Mesangial cell (primary cell): ENCODE measurements at places on chromosomes 7 and 10. TPM values are rescaled to one million over a fixed set of nuclear protein-coding genes. Genes with fewer than 3 reads are reported as not detected.

Gene ARHGEF35
- 1.5 and 3.8 TPM in 2 replicates for total RNA-seq

Gene MXI1
- 4.7 and 13.9 TPM in 2 replicates for total RNA-seq

Gene CYP2C19
- total RNA-seq: not detected in 2 replicates

Gene CALCR
- not detected in 2 replicates for total RNA-seq

Gene ANKRD30A
- total RNA-seq: not detected in 2 replicates

Gene CFTR
- 1.3 TPM in 1 of 2 replicates, not detected in the other for total RNA-seq

Gene DNAJC30
- 7.2 and 7.7 TPM in 2 replicates for total RNA-seq

Gene SLC18A3
- under 0.01 and 0.13 TPM in 2 replicates for total RNA-seq

Gene ZCCHC24
- total RNA-seq: 10.3 and 19.3 TPM in 2 replicates

Gene RET
- 0.51 and 0.65 TPM in 2 replicates for total RNA-seq

Gene LRRD1
- total RNA-seq: not detected in 2 replicates

Gene DGKI
- 3.4 and 13.4 TPM in 2 replicates for total RNA-seq

Gene PALD1
- total RNA-seq: 2.6 and 3.9 TPM in 2 replicates

Gene FAM25A
- not detected in 2 replicates for total RNA-seq

Gene GIMAP8
- total RNA-seq: not detected in 2 replicates

Gene TMEM178B
- total RNA-seq: 6.0 and 19.4 TPM in 2 replicates

Gene MAGI2
- 0.81 and 4.6 TPM in 2 replicates for total RNA-seq

Gene RAPGEF5
- 0.16 and 0.51 TPM in 2 replicates for total RNA-seq

Gene WIPF3
- total RNA-seq: under 0.01 and 0.25 TPM in 2 replicates

Gene RARRES2
- 3.3 and 34.4 TPM in 2 replicates for total RNA-seq

Gene IPMK
- 2.6 and 3.4 TPM in 2 replicates for total RNA-seq

Gene KLLN
- total RNA-seq: 0.13 and 0.49 TPM in 2 replicates

Gene C7orf33
- total RNA-seq: not detected in 2 replicates

Gene TEX36
- total RNA-seq: not detected in 2 replicates

Gene GALNT17
- total RNA-seq: under 0.01 and 0.13 TPM in 2 replicates

Gene GHRHR
- total RNA-seq: not detected in 2 replicates

Gene PNLIP
- not detected in 2 replicates for total RNA-seq

Gene SYCE1
- not detected in 2 replicates for total RNA-seq

Gene FAM241B
- total RNA-seq: 3.9 and 6.1 TPM in 2 replicates

Gene TUBB8
- total RNA-seq: 0.25 and 0.33 TPM in 2 replicates

Gene C10orf90
- not detected in 2 replicates for total RNA-seq

Gene ANKRD26
- 2.0 and 2.4 TPM in 2 replicates for total RNA-seq

Gene ABCB4
- total RNA-seq: 2.9 and 7.6 TPM in 2 replicates

Gene LEP
- total RNA-seq: not detected in 2 replicates

Gene KLF14
- not detected in 2 replicates for total RNA-seq

Gene AGMO
- total RNA-seq: 0.13 TPM in 1 of 2 replicates, not detected in the other

Gene WASHC2A
- total RNA-seq: 17.4 and 24.2 TPM in 2 replicates

Gene SLK
- 11.0 and 12.1 TPM in 2 replicates for total RNA-seq

Gene OR2A7
- total RNA-seq: 1.1 and 2.2 TPM in 2 replicates

Gene NEUROG3
- not detected in 2 replicates for total RNA-seq

Gene SFTPD
- 0.63 TPM in 1 of 2 replicates, not detected in the other for total RNA-seq

Gene RNF148
- total RNA-seq: not detected in 2 replicates

Gene TTYH3
- total RNA-seq: 156 and 181 TPM in 2 replicates
